ENCODE measurements at places on chromosomes 2 and 18.

GRCh38 chr2:28702415-28702861 is 49.2 kb upstream of the PPP1CB start:
- no peak for DNase-seq

- DNase-seq, result no peak
Measured at GRCh38 chr2:53949457-53949856, 21.3 kb downstream of the PSME4 start.

- no peak for DNase-seq
Measured at GRCh38 chr2:206869824-206870495, 69.4 kb upstream of the CPO start.

DNA sequence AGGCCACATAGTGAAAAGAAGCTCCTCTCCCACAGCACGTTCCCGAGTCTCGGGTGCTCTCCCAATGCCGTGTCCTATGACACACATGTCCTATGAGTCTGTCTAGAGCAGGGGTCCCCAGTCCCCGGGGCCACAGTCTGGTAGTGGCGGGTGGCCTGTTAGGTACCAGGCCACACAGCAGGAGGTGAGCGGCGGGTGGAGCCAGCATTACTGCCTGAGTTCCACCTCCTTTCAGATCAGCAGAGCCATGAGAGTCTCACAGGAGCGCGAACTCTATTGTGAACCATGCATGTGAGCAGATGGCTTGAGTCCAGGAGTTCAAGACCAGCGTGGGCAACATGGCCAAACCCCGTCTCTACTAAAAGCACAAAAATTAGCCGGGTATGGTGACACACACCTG is 112.6 kb downstream of the ZBTB7C start:
- no peak for DNase-seq

DNA sequence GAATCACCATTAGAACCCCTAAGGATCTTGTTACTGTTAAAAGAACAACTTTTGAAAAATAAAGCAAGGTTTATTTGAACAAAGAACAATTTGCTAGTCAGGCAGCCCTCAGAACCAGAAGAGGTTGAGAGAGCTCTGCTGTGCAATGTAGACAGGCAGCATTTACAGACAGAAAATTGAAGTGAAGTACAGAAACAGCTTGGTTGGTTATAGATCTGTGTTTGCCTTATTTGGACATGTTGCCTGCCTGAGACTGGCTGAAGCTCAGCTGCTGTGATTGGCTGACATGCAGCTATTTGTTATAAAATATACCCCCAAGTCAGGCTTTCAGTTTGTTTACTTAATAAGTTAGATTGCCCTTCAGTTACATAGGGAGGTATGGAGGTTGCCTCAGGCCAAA is 12.5 kb downstream of the MSTN start:
- DNase-seq, result no peak

DNA sequence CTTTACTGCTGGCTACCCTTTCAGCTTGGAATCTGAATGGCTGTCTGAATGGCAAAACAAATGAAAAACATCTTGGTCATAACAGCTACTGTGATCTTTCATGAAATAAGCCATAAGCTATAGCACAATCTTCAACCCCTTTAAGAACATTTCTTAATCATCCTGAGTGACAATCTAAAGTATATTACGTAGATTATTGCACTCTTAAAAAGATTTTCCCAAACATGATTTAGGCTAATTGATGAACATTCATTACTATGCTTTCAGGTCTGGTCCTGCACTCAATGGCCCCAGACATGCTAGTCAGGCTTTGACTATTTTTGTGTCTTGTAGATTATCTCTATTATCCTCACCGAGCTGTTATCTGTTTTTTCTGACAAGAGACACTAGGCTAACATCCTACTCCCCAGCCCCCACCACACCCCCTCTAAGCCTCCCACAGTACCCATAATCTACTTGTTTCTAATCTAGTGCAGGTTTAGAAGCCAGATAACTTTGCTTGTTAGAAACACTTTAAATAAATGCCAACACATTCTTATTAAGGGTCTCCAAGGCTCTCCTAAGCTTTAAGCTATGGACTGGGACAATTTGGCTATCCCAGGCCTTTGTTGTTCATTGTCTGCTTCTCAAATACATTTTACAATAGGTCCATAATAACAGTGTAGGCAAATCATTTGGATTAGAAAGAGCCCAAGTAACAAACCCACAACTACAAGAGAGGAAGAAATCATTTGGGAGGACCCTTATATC is 4.2 kb downstream of the SMAD2 start:
- no peak for DNase-seq

DNA sequence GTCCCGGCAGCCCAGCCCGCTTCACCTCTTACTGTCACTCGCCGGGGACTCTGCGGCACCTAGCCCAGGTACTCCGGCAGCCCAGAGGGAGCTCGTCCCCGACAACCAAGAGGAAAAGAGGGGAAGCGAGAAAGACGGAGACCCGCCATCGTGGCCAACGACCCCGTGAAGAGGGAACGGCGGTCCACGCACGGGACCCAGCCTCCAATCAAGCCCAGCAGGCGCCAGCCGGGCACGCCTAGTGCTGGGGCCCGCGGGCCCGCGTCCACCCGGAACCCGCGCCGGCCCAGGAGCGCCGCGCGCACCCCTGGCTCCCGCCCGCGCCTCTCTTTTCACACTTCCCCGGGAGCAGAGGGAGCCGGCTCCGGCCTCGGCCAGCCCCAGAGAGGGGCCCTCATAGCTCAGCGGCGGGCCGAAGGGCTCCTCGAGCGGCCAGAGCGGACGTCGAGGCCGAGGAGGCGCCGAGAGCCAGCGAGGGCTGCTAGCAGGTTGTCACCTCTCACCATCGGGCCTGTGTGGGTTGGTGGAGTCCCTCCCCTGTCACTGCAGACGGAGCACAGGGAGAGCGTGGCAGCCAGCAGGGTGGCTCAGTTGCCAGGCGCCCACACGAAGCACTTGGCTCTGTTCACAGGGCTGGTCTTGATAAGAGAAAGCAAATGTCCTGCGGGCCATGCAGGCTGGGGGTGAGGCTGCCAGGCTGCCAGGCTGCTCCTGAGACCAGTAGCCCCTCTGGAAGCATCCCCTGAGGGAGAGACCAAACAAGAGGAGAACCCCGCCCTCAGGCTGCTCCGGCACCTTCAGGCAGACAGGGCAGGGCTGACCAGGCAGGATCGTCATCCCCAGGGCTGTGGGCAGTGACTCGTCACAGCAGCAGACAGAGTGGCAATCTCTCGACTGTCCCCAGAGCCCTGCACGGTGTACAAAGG is 36.9 kb upstream of the KLF11 start:
- DNase-seq, result no peak

DNA sequence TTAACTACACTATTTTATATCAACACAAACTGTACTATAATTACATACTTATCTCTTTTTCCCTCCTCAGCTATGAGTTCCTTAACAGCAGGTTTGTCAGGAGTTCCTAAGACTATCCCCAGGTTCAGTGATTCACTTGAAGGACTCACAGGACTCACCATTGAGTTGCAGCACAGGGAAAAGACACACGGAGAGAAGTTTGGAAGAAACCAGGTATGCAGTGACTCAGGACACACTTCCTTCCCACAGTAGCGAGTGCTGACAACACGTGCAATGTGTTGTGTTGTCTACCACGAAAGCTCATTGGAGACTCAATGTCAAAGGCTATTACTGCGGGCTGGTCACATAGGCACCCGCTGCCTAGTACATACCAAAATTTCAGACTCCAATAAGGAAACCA is 32.0 kb downstream of the MGAT4A start:
- DNase-seq, result no peak

DNA sequence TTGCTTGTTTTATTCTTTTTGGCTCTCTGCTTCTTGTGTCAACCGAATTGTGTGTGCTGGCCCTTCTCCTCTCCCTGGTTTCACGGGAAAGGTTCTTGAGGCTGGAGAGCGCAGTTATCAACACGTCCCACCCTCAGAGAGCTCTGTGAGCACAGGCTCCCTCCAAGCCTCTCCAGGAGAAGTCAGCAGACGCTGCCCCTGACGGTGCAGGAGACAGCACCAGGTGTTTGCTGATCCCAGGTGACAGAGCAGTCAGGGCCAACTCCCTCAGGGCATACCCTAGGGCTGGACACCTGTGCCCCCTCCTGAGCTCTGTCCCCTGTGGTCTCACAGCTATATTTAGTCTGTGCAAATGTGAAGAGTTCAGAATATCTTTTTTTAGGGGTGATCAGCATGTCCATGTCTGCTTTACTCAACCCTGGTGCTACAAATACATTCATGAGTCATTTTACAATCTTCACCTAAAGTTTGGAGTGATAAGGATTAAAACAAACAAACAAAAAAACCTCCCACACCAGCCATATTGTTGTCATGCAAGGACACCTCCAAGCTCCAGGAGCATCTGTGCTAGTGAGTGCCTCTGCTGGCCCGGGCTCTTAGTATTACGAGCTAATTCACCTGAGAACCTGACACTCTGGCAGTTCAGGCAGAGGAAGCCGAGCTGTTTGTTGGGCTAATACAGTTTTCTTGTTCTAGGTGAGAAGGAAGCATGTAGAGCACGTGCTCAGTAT is 65.9 kb upstream of the TMEM200C start:
- no peak for DNase-seq

DNA sequence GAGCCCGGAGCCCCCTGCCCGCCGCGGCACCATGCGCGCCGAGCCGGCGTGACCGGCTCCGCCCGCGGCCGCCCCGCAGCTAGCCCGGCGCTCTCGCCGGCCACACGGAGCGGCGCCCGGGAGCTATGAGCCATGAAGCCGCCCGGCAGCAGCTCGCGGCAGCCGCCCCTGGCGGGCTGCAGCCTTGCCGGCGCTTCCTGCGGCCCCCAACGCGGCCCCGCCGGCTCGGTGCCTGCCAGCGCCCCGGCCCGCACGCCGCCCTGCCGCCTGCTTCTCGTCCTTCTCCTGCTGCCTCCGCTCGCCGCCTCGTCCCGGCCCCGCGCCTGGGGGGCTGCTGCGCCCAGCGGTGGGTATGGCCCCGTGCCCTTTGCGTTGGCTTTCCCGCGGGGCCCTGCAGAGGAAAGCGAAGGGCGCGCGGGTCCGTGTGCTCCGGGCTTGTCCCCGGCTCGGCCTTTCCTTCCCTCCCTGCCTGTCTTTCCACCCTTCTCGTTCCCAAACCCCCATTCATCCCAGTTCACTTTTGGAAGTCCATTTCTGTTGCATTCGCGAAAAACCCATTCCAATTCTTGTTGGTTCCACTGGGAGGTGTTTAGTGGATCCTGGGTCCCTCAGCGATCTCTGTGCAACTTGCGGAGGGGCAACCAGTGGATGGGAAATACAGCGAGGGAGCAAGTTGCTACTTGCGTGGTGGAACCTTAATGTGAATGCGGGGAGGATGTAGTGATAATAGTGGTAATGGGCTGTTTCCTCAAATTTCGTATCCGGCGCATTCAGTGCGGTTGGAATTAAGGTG is 599 bp downstream of the ADAM23 start:
- DNase-seq, result no peak

Measured in activated effector memory CD4-positive, alpha-beta T cell treated with Interleukin-2 at 50 U/mL for 16 hours (primary cell).